ENCODE measurements at places on chromosomes 12 and 14. TPM values are rescaled to one million over a fixed set of nuclear protein-coding genes. Genes with fewer than 3 reads are reported as not detected.

DNA sequence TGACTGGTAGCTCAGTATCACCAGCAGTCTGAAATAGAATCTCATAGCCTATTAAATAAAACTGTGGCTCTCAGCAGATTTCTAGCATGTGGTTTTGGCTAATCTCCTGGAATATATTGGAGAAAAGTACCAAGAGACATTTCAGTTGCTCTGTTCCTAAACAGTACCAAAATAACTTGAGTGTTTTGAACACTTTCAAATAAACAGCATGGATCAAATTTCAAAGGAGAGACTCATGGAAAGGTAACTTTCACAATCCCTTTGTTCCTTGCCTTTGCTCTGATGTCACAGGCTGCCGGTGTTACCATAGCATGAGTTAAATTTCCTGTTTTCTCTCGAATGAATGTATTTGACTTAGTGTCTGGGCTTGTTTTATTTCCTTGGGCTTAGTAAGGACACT lies 3.4 kb downstream of the ARG2 start:
- no peak for DNase-seq

- peak; percentile 99 for DNase-seq
These were observed at the start of gene VRK1 for GRCh38 chr14:96796851-96797581. VRK1 (plus strand) TSS chr14:96797382; CDS start chr14:96833472, 36,090 bp downstream.

GRCh38 chr14:70084226-70084625 lies 104.5 kb downstream of the SLC8A3 start:
- no peak for DNase-seq

- DNase-seq: no peak
These were observed 12.8 kb downstream of the EPYC start for GRCh38 chr12:90991952-90992465.

DNA sequence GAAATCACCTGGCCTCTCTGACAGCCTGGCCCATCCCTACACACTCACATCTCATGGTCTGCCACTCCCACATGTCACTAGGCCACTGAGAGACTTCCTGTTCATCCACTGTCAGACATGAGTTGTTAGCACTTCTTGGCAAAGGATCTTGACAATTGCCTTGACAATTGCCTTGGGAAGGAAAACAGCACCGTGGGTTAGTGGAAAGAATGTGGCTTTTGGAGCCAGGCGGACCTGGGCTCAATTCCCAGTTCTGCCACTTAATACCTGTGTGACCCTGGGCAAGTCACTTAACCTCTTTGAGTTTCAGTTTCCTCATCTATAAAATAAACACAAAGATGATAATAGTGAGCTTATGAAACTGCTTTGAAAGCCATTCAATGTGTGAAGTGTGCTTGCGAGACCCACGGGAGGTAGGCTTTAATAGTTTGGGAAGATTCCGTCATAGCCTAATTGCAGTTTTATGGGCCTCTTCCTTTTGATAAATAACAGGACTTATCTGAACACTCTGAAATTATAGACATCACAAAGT lies 250.4 kb downstream of the C12orf75 start:
- DNase-seq: no peak

DNA sequence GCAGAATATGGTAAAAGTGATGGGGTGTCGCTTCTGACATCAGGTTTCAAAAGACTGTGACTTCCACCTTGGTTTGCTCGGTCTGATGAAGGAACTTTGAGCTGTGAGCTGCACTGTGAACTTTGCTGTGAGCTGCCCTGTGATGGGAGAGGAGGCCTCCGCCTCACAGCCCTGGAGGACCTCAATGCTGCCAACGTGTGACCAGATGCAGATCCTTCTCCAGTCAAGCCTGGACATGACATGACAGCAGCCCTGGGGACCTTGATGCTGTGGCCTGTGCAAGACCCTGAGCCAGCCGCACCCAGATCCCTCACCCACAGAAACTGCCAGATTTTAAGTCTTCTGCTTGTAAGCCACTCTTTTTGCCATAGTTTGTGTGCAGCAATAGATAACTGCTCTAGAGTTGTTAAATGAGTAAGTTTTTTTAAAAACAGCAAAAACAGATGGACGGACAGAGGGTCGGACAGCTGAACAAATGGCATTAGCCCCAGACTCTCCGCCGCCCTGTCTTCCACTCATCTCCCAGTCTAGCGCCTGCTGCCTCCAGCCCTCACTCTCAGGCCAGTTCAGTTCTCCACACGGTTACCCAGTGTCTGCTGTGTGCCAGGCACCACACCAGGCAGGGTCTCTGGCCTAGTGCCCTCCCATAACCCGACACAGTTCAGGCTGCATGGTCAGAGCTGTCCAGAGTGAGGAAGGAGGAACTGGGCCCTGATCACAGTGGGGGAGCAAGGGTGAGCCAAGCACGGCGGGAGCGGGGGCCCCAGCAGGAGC lies 13.1 kb upstream of the LRTM2 start:
- peak; percentile 62 for DNase-seq

DNA sequence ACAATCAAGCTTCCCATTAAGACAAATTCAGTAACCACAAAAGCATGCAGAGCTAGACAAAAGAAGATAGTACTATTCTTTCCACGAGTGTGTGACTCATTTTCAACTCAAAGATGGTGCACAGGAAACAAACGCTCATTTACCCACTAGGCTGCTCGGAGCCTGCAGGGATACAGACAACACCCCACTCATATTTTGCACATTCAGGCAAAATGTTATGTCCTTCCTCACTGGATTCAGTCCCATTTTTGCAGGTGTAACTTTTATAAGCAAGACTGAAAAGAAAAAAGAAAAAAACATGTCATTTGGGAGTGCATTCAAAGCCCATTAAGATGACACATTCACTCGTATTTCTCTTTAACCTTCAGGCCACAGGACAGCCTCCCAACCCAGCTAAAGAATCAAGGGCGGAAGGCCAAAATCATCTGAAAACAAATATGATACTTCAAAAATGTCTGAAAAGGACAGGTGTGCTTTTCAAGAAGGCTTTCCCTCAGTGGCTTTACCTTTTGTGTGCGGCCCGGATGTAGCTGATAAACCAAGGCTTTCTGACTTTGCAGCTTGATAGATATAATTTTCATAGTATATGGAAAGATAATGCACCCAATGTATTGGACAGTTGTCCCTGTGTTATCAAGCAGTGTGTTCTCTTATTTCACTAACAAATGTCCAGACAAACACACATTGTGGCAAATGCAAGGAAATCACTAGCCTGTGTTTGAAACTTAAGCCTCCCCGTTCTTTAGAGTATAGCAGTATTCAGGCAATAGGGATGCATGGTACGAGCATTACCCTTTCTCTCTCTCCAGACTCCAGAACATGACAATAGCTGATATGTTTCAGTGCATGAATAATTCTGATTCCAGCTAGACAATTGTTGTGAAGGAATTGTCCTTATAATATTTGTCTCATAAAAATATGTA lies 147.8 kb upstream of the KRR1 start:
- DNase-seq: no peak

DNA sequence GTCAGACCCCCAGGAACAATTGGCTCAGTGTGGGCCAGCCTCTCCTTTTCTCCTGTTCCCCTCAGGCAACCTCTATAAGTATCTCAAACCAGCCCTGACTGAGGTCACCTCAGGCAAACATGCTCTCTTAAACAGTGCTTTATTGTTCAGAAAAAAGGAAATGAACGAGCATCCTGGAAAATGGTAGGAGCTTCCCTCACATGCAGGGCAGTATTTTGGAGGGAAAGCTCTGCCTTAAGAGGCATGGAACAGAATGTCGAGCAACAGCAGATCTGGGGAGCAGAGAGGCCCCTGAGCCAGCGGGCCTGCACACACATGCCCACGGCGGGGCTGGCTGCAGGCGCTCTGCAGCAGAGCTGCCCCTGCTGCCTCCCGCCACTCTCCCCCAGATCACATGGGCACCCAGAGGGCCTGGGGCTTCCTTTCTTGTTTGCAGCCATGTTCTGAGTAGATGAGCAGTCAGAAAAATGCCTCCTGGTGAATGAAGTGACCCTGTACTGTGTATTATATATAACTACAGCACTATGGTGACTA lies 42.0 kb downstream of the MOK start:
- DNase-seq: no peak

GRCh38 chr12:65594409-65594808 lies 229.9 kb upstream of the HMGA2 start:
- no peak for DNase-seq

- DNase-seq: no peak
These were observed 24.2 kb downstream of the CDK17 start for GRCh38 chr12:96375841-96376604.

DNA sequence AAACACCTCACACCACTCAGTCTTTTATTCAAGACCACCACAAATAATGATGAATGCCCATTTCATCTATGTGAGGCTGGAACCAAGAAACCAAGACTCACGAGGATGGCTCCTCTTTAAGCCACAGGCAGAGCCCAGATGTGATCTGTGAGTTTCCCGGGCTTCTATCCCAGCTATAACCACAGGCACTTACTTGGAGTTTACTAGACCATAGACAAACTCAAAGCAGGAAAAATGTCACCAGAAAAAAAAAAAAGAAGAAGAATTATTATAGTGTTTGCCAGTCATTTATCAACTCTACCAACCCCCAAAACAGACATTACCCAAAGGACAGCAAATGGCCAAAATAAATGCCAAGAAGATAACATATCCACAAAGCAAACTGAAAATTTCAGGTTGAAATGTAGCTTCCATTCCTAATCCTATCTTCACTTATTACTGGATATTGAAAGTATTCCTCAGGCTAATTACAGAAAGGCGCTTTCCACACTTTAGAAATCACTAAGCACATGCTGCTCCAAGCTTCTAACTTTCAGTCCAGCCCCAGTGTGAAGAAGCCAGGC lies 44.7 kb downstream of the ZFYVE1 start:
- no peak for DNase-seq

DNA sequence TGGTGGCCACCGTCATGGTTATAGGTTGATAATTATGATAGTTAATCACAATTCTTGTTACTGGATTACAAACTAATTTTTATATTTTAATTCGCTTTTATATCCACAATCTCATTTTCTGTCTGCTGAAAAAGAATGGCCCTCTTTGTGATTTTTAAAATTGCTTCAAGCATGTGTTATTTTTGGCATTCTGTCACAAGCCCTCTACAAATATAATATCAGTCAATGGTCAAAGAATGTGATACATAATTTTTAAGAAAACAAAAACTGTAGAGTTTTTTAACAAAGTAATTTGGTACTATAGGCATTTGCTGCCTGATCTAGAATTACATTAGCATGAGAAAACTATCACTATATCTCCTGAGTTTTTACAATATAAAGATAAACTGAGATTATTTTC lies 352.0 kb upstream of the TMTC1 start:
- DNase-seq: no peak

DNA sequence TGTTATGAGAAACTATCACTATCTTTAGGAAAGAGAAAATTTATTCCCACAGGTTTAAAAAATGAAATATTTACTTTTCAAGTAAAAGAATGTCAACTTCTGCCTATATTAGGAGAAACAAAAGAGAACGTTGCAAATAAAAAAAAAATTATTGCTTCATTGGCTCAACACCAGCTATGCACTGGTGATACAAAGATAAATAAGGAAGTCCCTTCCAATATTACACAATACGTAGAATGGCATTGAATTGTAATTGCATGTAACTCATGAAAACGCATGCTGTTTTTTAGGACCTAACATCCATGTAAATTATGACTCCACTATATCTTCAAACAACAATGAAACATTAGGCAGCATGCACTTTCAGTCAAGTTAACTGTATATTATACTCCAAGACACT lies 56.4 kb upstream of the RERGL start:
- DNase-seq: no peak

- DNase-seq: no peak
These were observed 57.0 kb downstream of the OTOGL start for GRCh38 chr12:80156306-80156705.

DNA sequence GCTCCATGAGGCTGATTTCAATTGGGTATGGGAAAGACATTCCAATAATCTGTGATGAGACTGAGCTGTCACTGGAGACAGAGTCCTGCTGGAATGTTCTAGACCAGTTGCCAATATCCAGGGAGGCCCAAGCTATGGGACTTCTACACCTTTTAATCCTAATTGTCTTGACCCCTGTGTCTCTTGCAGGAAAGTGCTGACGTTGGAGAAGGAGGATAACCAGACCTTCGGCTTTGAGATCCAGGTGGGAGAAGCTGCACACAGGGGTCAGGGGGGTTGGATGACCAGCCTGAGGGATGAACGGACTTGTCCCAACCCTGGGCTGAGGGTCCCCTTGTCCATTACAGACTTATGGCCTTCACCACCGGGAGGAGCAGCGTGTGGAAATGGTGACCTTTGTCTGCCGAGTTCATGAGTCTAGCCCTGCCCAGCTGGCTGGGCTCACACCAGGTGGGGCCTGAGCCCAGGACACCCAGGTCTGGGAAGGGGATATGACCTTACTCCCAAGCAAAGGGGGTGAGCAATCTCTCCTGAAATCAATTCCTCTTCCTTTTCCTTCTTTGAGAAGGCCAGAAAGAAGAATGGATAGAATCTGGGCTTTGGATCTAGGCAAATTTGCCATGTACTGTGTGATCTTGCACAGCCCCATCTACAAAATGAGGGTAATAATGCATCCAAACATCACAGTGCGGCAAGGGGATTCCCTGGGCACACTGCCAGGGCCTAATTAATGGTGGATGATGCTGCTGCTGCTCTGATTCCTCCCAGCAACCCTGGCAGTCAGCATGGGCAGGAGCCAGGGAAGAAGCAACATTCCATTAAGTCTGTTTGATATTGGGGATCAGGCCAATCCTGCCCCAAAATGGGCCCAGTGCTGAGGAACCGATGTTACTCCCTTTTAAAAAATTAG lies 4.2 kb downstream of the TAMALIN start:
- no peak for DNase-seq

GRCh38 chr14:68922886-68923285 lies 56.2 kb downstream of the ACTN1 start:
- DNase-seq: no peak

- DNase-seq: no peak
These were observed 2.1 kb downstream of the WSB2 start for GRCh38 chr12:118058881-118059280.

- no peak for DNase-seq
These were observed 26.6 kb downstream of the LRCOL1 start for GRCh38 chr12:132583736-132584135.

The AQP6 gene
- not detected for total RNA-seq

The MGAT4C gene
- 3.4 TPM for total RNA-seq

The HIF1A gene
- total RNA-seq: 187 TPM

The C12orf50 gene
- total RNA-seq: not detected

The AKAP5 gene
- 3.1 TPM for total RNA-seq

The STAC3 gene
- 2.8 TPM for total RNA-seq

The PMCH gene
- not detected for total RNA-seq

The ADCY4 gene
- total RNA-seq: 36.0 TPM

The CDCA3 gene
- total RNA-seq: 0.46 TPM

The ANKLE2 gene
- total RNA-seq: 36.6 TPM

All from posterior vena cava (tissue), 2 donors.